ENCODE measurements at places on chromosomes 2 and 18. TPM values are rescaled to one million over a fixed set of nuclear protein-coding genes. Genes with fewer than 3 reads are reported as not detected.
A peak's percentile ranks its signal among the peaks of the same experiment; 100 is the strongest.

DNA sequence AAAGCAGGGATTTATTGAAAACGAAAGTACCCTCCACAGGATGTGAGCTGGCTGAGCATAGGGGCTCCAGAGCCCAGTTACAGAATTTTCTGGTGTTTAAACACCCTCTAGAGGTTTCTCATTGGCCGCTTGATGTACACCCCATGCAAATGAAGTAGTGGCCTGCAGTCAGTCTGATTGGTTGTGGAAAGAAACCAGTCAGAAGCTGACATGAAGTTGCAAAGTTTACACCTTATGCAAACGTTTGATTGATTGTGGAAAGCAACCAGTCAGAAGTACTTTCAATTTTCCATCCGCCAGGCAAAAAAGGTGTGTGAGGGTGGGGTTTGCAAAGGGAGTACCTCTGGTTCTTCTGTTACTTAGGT, 62.3 kb downstream of the VWA3B start:
- H3K36me3 ChIP-seq, result peaks cover 8% of the 10 kb centered on the region
- DNase-seq, result no peak
- H3K27ac ChIP-seq, result no peak overlapping the region
- H3K4me3 ChIP-seq, result no peak overlapping the region

- no peaks in the 10 kb centered on the region for H3K4me1 ChIP-seq
- no peaks in the 10 kb centered on the region for H3K27me3 ChIP-seq
- no peaks in the 10 kb centered on the region for H3K36me3 ChIP-seq
- no peak overlapping the region for H3K4me3 ChIP-seq
These were observed 94.1 kb upstream of the ST8SIA3 start for GRCh38 chr18:57258131-57258777.

DNA sequence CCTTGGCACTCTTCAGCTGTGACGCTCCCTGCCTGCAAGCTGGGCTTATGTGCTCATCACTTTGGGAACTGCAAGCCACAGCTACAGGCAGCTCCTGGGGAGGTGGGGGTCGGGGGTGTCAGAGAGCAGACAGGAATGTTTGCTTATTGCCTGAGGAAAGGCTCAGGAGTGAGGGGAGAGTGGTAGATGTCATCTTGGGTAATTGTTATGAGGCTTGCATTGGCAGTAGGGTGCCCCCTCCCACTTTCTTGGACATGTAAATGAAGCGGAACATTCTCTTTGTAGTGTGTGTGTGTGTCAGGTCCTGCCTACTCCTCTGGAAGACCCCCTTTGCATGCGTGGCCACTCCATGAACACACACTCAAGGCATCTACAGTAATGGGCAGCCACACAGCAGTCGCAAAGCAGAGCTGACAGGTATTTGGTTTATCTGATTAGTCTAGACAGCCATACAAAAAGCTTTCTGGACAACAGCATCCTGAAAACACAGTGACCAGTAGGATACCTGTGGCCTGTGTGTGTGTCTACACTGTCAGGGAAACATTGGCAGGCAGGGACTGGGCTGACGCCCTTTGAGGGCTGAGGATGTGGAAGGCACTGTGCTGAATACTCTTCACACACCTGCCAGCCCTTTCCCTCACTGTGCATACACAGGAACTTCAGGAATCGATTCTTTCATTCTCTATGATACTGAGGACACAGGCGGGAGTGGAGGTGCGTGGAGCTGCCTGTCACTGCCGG, 17.1 kb upstream of the MC2R start:
- no peaks in the 10 kb centered on the region for H3K4me1 ChIP-seq
- H3K36me3 ChIP-seq, result peaks cover 7% of the 10 kb centered on the region
- no peak for DNase-seq
- no peak overlapping the region for H3K27ac ChIP-seq
- no peak overlapping the region for H3K4me3 ChIP-seq
- H3K27me3 ChIP-seq, result no peaks in the 10 kb centered on the region

GRCh38 chr2:29042561-29043075, 31.7 kb downstream of the PCARE start:
- no peaks in the 10 kb centered on the region for H3K36me3 ChIP-seq
- H3K27ac ChIP-seq, result no peak overlapping the region
- no peaks in the 10 kb centered on the region for H3K4me1 ChIP-seq
- H3K4me3 ChIP-seq, result no peak overlapping the region
- no peak for DNase-seq
- H3K27me3 ChIP-seq, result no peaks in the 10 kb centered on the region

Gene RSAD2
- 8.5 TPM for polyA plus RNA-seq

DNA sequence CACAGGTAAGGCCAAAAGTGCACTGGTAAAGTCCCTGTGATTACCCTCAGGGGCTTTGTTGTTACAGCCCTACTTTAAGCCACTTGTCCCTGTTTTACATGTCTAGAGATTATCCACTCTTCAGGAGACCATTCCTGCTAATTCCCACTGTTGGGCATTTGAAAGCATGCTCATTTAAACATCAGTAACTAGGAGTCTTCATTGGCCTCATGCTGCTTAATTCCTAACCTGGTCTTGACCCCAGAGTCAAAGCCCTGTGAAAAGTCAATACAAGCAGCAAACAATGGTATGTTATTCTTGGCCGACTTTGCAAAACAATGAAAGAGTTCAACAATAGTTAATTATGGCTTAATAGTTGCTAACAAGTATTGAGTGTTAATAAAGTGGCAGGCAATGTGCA, 23.2 kb downstream of the AFF3 start:
- no peaks in the 10 kb centered on the region for H3K27me3 ChIP-seq
- peak overlapping the region; percentile 73 for H3K27ac ChIP-seq
- peaks cover 52% of the 10 kb centered on the region for H3K4me1 ChIP-seq
- H3K36me3 ChIP-seq, result peaks cover 49% of the 10 kb centered on the region
